ENCODE measurements at places on chromosomes 11 and 22.

DNA sequence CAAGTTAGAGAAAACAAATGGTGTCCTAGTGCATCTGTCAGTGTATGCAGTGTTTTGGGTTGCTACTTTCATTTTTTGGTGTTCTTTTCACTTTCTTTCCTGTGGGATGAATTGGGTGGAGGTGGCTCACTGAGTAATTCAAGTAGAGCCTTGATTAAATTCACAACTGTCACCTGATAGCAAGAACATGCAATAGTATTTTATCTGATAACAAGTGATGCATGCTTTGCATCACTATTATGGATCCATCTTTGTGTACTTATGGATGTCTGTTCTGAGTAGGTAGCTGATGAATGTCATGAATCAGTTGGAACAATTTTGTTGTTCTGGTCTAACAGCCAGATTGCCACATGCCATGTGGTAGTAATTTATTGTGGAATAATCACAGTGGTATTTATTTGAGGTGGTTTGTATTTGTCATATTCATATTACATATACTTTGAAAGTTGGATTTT is 87.5 kb downstream of the DDX10 start:
- no peak for DNase-seq

DNA sequence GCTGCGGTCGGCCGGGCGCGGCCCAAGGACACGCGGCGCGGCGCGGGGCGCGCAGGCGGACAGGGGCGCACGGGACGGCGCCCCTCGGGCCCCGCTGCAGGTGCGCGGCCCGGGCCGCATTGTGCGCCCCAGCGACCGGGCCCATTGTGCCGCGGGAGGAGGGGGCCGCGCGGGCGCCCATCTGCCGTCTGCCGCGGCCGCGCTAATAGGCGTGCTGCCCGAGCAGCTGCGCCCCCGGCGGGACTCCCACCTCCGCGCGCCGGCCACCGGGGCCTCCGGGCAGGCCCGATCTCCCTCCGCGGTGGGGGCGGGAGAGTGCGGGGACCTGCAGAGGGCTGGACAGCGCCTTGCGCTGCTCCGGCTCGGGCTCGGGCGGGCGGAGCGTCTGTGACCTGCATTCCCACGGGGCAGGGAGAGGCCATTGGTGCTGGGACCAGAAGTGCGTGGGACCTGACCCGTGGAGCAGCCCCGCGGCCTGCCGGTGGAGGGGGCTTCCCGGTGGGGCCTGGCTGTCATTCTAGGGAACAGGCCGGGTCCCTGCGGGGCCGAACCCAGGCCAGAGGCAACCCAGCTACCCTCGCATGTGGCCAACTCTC is 933 bp downstream of the BRSK2 start:
- DNase-seq = no peak

GRCh38 chr11:118245936-118246562 is 6.1 kb downstream of the MPZL3 start:
- no peak for DNase-seq

GRCh38 chr11:77436506-77436905 is 37.4 kb downstream of the PAK1 start:
- DNase-seq = no peak

DNA sequence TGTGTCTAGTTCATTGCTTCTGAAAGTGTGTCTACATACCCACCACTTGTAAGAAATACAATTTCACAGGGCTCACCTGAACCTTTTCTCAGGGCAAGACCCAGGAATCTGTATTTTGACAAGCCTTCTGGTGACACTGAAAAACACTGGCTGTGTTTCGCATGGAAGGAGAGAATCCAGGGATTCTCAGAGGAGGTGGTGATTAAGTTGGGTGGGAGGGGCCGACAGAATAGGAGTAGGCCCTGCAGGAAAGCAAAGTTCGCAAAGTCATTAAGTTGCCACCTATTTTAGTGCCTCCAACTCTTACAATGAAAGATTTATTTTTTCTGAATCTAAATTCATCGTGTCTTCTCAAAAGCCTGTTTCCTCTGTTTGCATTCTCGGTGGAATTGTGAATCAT is 186.8 kb downstream of the FAT3 start:
- no peak for DNase-seq

- no peak for DNase-seq
Observed at GRCh38 chr11:131893103-131893890, 522.9 kb downstream of the NTM start.

All from stimulated activated CD4-positive, alpha-beta T cell treated with anti-CD3 and anti-CD28 coated beads, Interleukin-1b, Interleukin-23, amount 100 ng/mL, for 4 hours (primary cell).